Heart right ventricle (tissue), 16 donors: ENCODE measurements at places on chromosomes 7 and 10. TPM values are rescaled to one million over a fixed set of nuclear protein-coding genes. Genes with fewer than 3 reads are reported as not detected.

PNLIPRP3 gene
- not detected for total RNA-seq

GIMAP5 gene
- 6.5 TPM for total RNA-seq

- peak; percentile 64 for DNase-seq
Observed at GRCh38 chr7:47488969-47489342, 93.0 kb downstream of the TNS3 start.

GNG11 gene
- 11.7 TPM for total RNA-seq

DNA sequence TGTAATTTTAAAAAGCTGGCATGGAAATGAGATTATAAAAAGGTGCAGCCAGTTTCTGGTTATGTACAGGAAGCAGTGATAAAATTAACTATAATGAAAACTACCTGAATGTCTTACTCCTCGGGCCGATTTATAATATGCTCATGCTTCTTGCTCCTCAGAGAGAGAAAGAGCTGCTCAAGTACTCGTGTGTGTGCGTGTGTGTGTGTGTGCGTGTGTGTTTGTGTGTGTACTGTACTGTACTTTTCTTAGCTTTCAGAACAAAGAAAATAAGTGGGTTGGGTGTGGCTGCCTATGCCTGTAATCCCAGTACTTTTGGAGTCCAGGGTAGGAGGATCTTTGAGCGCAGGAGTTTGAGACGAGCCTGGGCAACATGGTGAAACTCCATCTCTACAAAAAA is 96.6 kb upstream of the NMT2 start:
- DNase-seq = no peak

DNA sequence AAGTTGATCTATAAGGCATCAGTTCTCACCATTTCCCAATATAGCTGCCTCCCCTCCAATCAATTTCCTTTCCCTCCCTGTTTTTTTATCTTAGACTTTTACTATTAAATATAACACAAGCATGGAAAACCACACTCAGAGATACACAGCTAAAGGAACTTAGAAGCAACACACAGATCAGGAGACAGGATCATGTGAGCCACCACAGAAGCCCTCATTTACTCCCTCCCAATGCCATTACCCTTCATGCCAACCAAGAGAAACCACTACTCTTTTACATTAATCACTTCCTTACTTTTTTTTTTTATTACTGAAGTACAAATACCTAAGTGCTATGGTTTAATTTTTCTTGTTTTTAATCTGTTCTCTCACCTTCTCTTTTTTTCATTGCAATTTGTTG is 33.0 kb downstream of the COG5 start:
- DNase-seq = no peak

HACD1 gene
- total RNA-seq = 134 TPM

GRCh38 chr7:37220664-37221063 is 228.0 kb downstream of the ELMO1 start:
- DNase-seq = no peak

UBE2D4 gene
- 41.0 TPM for total RNA-seq

ALOX5 gene
- 4.2 TPM for total RNA-seq

- DNase-seq = no peak
Observed at GRCh38 chr10:75428434-75429158, 2.8 kb upstream of the LRMDA start.

DNA sequence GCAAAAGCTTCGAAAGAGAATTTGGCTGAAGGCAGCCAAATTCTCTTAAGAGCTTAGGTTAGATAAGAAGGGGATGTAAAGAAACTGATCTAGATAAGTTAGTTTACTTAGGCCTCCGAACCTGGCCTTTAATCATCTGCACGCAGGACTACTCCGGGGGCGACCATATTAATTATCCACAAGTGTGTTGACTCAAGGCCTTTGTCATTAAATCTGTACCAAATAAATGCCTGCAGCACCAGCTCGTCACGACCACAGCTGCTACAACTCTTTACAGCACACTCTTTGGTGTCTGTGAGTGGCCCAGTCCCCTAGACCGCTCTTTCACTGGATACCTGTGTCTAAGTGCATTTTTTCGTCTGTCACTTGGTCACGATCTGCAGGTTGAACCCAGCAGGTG is 69.8 kb upstream of the LSM8 start:
- no peak for DNase-seq

DNA sequence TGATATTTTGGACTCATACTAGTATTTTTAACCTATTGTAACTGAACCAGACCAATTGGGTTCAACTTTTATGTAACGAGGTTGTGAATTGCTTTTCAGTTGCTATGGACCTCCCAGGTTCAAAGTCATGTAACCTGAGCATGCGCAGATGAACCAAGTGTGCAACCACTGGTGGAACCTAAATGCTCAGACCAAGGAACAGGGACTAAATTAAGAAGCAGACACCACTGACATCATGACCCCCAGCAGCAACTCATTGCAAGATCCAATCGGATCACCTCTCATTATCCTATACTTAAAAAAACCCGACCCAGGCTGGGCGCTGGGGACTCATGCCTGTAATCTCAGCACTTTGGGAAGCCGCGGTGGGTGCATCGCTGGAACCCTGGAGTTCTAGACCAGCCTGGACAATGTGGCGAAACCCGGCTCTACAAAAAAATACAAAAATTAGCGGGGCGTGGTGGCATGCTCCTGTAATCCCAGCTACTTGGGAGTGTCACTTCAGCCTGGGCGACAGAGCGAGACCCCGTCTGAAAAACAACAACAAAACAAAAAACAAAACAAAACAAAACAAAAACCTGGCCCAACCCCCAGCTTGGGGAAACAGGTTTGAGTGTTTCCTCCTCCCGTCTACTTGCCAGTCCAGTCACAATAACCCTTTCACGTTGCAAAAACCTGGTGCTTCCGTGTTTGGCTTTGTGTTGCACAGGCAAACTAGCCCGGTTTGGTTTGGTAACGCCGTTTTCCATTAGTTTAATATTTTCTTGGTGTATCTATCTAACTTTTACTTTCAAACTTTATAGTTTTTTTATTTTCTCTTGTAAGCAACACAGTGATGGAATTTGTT is 11.3 kb upstream of the ZNF518A start:
- DNase-seq = no peak

GRCh38 chr7:84484502-84485079 is 290.0 kb upstream of the SEMA3A start:
- DNase-seq = no peak

AASS gene
- 31.7 TPM for total RNA-seq

DNA sequence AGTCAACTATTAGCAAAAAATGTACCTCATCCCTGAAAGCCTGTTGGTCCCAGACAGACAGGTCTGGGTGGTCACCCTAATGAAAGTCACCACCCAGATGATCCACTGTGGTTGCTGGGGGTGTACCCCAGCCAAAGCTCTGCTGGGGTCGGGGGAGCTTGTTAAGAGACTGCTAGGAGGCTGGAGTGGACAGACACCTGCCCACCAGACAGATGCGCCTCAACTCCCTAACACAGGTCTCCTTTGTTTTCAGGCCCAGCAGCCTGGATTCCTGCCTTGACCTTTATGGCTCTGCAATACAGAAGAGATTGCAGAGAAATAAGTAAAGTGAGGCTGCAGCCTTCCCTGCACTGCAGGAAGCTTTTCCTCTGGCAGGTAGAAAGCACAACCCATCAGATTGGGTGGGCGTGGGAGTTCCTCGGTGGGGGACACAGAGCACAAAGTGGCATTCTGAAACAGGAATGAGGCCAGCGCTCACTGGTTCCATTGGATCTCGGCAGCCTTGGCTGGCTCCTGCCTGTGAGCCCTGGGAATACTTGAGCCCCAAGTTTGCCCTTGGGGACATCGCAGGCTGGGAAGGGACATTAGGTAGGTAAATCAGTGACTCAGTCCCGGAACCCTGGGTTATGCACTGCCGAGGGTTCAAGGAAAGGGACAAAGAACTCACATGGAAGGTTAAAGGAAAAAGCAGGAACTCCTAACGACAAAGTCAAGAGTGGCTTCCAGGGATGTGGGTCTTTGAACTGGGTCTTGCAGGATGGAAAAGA is 18.0 kb upstream of the ZNF488 start:
- DNase-seq = no peak

DNA sequence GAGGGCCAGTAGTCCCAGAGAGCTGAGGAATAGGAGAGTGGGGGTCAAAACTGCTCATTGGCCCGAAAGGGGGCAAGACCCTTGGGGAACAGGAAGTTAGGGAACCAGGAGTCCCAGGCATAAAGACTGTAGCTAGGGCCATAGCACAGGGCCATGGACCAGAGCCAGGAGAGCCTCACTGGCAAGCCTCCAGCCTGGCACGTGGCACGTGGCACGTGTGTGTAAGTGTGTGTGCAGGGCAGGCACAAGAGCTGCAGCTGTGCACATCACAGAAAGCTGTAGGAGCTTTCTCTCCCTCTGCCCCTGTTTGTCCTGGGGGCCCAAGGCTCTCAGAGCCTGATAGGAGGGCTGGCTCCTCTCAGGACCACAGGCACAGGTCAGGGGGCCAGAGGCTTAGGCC is 47.8 kb upstream of the SLF2 start:
- no peak for DNase-seq

DNA sequence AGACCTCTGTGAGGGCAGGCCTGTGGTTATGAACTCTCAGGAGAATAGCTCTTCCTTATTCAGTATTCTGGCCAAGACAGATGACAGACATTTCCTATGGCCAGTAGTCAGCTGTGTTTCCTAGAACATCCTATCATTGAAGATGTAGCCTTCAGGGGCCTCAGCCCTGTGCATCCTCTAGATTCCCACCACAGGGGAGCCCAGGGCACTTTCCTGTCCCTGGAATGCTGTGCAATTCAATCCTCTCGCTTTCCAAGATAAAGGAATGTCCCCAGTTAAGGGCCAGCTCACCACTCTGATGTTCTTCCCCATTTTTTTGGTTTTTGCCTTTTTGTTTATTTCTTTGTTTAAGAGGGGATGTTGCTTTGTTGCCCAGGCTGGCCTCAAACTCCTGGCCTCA is 578.8 kb upstream of the C7orf33 start:
- no peak for DNase-seq

- no peak for DNase-seq
Observed at GRCh38 chr10:51063659-51064535, 10.4 kb upstream of the PRKG1 start.

DNA sequence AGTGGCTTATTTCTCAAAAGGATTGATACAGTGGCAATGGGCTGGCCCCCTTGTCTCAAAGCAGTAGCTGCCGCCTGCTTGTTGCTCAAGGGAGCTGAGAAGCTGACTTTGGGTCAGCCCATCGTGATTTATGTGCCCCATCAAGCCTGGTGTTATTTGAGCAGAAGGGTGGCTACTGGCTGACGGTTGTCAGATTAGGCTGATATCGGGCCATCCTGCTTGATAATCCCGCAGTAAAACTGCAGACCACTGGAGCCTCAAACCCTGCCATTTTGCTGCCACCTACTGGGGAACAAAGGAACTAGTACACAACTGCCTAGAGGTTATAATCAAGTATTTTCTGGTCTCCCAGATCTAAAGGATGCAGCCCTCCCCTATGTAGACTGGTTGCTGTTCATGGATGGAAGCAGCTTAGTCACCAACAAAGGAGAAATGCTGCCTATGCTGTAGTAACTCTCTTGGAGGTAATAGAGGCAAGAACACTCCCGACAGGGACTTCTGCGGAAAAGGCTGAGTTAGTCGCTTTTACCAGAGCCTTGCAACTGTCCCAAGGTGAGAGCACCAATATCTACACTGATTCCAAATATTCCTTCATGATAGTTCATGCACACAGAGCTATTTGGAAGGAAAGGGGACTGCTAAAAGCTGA is 65.9 kb upstream of the ZNF92 start:
- DNase-seq = no peak

NUTM2E gene
- not detected for total RNA-seq

GRCh38 chr10:32308027-32308603 is 38.8 kb downstream of the EPC1 start:
- no peak for DNase-seq

BEND7 gene
- total RNA-seq = 12.3 TPM

DNA sequence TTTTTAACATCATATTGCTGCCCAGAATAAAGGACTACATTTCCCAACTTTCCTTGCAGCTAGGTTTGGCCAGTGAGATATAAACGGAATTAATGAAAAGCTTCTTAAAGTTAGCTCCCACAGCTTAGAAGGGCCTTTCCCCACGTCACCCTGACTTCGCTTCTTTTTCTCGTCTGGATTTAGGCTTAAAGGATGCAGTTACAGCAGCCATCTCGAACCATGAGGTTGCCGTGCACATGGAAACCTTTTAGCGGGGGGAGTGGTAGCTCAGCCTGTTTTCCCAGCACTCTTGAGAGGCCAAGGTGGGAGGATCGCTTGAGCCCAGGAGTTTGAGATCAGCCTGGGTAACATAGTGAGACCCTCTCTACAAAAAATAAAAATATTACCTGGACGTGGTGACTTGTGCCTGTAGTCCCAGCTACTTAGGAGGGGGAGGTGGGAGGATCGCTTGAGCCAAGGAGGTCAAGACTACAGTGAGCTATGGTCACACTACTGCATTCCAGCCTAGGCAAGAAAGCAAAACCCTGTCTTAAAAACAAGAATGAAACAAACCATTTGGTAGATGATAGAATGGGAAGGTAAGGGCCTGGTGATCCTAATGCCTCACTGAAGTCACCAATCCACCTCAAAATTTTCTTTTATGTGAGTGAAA is 64.3 kb upstream of the C1GALT1 start:
- DNase-seq = no peak

NPFFR1 gene
- total RNA-seq = not detected

- no peak for DNase-seq
Observed at GRCh38 chr10:306007-306674, 170.9 kb downstream of the ZMYND11 start.

OR2A1 gene
- 0.15 TPM for total RNA-seq

- no peak for DNase-seq
Observed at GRCh38 chr7:16083931-16084330, 337.4 kb downstream of the CRPPA start.

DNA sequence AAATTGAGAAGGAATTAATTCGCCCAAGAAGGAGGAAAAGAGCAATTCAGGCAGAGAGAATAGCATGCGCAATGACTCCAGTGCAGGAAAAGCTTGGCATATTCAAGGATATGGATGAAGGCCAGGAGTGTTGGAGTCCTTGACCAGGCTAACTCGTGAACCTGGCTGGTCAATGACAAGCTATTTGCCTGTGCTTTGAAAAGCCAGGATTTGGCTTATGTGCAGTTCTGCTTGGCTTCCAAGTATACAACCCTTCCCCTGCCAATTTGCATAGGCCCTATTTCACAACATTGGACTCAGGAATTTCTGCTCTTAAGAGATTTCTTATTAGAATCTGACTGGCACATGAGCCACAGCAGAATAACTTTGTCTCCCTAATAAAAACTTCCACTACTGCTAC is 72.3 kb upstream of the SP8 start:
- DNase-seq = no peak

GRCh38 chr7:92304406-92304893 is 58.7 kb downstream of the ANKIB1 start:
- no peak for DNase-seq

DNA sequence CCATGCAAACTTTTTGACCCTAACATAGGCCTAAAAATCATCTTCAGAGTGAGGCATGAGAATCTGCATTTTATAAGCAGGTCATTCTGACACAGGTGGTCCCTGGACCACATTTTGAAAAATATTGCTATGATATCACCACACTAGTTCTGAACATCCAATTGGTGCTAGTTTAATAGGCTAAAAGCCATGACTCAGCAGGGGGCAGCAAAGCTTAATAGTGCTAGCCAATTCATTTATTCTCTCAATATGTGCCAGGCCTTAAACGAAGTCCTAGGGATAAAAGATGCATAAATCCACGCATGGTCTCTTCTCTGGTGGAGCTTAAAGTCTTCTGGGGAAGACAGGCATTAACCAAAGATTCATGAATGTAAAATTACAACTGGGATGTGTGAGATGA is 10.2 kb upstream of the SLC25A28 start:
- no peak for DNase-seq
